ENCODE measurements at places on chromosomes 13 and 19.

DNA sequence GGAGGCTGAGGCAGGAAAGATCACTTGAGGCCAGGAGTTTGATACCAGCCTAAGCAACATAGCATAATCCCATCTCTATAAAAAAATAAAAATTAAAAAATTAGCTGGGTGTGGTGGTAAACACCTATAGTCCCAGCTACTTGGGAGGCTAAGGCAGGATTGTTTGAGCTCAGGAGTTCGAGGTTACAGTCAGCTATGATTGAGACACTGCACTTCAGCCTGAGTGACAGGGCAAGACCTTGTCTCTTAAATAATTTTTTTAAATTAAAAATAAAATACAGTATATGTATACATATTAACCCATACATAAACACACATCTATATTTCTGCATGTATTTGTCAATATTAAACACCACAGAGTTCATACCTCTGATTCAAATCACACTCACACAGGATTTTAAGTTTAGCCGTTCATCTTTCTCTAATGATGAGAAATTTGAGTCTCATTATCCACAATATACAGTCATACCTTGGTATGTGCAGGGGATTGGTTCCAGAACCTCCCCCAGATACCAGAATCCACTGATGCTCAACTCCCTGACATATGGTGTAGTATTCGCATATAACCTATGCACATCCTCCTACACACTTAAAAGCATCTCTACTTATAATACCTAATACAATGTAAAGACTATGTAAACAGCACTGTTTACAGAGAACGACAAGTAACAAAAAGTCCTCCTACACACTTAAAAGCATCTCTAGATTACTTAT, 44.7 kb downstream of the PSPC1 start:
- DNase-seq: no peak

DNA sequence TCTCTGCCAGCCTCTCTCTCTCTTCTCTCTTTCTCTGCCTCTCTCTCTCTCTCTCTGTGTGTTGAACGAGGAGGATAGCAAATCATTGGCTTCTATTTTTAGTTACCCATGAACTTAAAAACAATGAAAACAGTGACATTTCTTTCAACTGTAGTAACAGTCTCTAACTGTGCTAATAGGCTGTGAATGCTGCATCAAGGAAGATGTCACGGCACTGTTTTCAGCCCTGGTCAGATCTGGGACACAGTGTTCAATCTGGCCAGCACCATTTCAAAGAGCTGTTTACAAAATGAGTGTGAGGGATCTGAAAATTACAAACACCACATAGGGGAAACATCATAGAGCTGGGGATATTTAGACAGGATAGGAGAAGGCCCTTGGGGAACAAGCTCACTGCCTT, 717.0 kb downstream of the FGF9 start:
- DNase-seq: no peak

DNA sequence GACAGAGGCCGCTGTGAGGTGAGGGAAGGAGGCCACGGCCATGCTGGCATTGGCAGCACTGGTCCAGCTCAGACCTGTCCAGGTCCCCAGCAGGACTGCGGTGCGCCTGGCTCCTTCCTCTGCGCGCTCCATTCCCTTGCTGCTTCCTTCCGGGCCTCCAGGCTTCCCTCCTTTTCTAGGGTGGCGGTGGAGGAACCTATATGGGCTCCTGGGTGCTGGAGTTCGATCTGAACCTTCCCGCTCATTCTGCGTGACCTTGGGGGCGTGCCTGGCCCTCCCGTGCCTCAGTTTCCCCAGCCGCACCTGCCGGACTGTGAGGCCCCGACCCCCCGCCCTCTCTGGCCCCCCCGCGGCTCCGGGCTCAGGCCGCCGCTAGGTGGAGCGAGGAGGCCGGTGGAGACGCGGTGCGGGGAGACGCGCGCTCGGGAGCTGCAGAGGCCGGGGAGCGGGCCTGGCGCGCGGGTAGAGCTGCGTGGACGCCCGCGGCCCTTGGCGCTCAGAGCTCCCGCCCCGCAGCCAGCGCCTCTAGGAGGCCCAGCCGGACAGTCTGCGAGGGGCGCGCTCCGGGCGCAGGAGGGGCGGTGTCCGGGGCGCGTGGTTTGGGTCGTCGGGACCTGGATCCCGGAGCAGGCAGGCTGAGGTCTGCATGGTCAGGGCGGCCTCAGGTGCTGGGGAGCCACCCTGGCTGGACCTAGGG, 29.9 kb downstream of the EFNA2 start:
- peak; percentile 9 for DNase-seq

DNA sequence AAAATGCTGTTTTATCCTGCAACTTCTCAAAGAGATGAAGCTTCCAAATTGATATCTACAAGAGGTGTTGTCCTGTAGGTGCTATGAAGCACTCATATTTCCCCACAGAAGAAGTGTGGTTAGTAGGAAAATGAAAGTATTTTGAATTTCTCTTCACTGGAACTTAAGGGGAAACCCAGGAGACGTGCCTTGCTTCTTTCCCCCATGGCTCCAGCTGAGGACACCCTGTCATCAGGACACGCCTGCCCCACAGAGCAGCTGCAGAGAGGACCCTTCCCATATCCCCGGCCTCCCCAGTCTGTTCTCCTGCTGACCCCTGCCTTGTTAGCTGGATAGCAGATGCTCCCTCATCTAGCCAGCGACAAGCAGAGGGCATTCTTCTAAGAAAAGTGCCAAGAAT, 371.3 kb downstream of the COG6 start:
- no peak for DNase-seq

DNA sequence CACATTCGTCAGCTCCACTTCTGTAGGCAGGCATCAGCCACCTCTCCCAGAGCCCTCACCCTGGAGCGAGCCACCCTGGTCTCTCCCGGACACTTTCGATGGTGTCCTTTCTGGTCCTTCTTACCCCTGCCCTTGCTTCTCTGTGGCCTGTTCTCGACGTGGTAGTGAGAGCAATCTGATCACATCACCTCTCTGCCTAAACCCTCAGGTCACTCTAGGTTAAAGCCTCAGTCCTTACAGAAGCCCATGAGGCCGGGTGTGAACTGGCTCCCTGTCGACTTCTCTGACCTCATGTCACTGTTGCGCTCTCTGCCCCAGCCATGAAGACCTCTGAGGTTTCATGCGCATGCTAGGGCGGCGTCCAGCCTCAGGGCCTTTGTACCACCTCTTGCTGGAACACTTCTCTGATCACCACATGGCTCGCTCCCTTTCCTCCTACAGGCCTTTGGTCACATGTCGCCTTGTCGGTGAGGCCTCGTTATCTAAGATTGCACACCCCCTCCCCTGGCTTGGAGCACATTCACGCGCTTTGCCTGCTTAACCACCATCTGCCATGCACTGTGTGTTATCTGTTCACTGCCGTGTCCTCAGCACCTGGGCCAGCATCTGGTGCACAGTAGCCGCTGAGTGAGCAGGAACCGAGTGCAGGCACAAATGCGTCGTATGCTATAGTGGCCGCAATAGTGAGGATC, 101.5 kb downstream of the DPF1 start:
- no peak for DNase-seq

- no peak for DNase-seq
Observed at GRCh38 chr13:51006067-51006845, 96.7 kb downstream of the RNASEH2B start.

GRCh38 chr13:95642028-95642621, 2.4 kb downstream of the DZIP1 start:
- DNase-seq: no peak

DNA sequence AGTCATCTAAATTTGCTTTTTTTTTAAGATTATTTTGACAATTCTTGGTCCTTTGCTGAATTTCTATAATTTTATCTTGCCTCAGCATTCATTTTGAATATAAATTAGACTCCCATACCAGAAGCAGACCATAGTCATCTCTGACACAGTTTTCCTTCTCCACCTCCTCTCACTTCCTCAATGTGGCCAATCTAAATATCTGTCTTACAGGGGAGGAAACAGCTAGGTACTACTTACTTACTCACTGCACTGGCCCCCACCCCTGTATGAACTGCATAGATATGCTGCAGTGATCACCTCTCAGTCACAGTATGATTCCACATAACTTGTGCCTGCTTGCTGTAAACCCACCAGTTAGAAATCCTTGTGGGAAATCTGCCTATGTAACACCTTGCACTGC, 665.6 kb downstream of the FGF9 start:
- no peak for DNase-seq

GRCh38 chr13:101640788-101641400, 188.4 kb downstream of the ITGBL1 start:
- DNase-seq: no peak

GRCh38 chr19:6312018-6312417, 21.4 kb downstream of the ACER1 start:
- DNase-seq: no peak

- no peak for DNase-seq
Observed at GRCh38 chr13:37143911-37144310, 38.4 kb upstream of the CSNK1A1L start.

DNA sequence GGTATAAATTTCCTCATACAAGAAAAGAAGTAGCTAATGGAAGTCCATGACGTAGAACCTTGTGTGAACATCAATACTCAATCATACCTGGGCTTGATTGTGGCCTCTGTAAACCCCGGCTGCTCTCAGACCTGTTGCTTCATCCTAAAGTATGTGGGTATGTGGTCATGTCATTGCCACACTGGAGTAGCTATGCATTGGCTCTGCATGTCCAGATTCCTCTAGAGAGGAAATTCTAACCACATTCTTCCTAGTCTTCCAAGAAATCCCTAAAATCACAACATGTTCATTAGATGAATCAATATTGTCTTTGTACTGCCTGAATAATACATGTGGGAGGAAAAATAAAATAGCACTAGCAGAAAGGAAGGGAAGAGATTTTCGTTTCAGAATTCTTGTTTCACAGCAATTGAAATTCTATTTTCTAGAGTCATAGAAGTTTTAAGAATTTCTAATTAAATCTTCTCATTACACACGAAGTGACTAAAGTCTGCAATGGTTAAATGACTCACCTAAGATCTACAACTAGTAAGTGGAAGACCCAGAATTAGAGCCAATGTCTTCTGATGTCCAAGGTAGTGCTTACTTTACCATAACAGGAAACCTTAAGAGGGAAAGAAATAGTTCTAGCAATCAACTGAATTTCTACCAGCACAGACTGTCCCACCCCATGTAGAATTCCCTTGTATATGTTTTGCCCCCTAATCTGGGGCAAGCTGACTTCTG, 28.0 kb downstream of the RXFP2 start:
- DNase-seq: no peak

DNA sequence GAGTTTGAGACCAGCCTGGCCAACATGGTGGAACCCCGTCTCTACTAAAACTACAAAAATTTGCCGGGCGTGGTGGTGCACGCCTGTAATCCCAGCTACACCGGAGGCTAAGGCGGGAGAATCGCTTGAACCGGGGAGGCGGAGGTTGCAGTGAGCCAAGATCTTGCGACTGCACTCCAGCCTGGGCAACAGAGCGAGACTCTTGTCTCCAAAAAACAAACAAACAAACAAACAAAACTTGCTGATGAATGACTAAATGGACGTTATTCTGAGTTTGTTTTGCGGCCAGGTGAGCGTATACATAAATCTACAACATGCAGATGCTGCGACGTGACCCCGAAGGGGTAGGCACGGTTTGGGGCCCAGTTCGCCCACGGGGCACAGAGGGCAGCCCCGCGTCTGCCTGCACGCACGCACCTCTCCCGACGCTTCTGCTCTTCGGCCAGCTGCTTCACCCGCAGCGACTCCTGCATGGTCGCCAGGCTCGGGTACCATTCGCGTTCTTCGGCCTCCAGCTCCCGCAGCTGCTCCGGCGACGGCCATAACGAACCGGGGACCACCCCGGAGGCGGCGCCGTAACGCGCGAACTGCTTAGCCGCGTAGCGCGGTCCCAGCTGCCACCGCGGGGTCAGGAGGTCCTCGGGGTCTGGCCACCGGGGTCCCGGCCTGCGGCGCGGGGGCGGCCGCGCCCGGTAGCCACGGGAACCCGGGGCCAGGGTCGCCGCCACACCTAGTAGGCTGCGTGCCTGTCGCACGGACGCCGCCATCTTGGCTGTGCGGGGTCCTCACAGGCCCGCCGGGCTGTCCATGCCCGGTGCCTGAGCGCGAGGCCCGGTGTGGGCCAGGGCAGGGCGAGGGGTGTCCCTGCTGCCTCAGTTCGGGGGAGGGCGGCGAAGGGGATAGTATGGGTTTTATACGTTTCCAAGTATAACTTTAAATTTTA, at the start of gene GADD45GIP1:
GADD45GIP1 (minus strand) TSS at position 778 of the 943 bp plus-strand sequence; CDS start at position 767, 11 bp downstream.
- DNase-seq: peak; percentile 34

- DNase-seq: no peak
Observed at GRCh38 chr13:111866731-111867245, 200.2 kb upstream of the SOX1 start.

GRCh38 chr19:19202707-19203011, 555 bp downstream of the NR2C2AP start:
- DNase-seq: no peak

- DNase-seq: no peak
Observed at GRCh38 chr13:43831088-43831487, 44.3 kb upstream of the ENOX1 start.

GRCh38 chr19:37362733-37363132, 8.2 kb upstream of the ZNF527 start:
- DNase-seq: no peak

DNA sequence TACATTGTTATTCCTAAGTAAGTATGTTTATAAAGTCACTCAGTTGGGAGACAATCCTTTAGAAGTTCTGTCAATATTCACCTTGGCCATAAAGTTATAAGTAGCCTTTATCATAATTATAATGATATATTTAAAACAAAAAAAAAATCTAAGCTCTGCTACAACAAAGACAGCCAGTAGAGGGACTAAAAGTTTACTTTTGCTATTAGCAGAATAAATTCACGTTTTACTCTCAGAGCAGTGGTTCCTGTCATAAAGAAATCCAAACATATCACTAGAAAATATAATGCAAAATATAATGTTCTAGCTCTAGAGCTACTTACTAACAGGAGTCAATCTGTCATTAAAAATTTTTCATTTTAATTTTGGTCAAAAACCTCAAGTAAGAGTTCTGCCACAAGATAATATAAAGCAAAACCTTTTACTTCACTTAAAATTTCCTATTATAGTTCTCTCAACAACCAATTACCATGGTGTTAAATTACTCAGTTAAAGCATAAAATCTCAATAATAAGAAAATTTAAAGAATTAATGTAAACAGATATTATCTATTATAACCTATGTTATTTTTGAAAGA, 17.7 kb downstream of the INTS6 start:
- no peak for DNase-seq

- no peak for DNase-seq
Observed at GRCh38 chr19:39148939-39149529, 23.4 kb downstream of the PAK4 start.

GRCh38 chr13:91295712-91296410, 51.6 kb upstream of the MIR17HG start:
- no peak for DNase-seq

- no peak for DNase-seq
Observed at GRCh38 chr13:36088001-36088400, 43.2 kb downstream of the DCLK1 start.
